ENCODE measurements at places on chromosomes 7 and 10. TPM values are rescaled to one million over a fixed set of nuclear protein-coding genes. Genes with fewer than 3 reads are reported as not detected.

The GPER1 gene
- not detected for total RNA-seq

DNA sequence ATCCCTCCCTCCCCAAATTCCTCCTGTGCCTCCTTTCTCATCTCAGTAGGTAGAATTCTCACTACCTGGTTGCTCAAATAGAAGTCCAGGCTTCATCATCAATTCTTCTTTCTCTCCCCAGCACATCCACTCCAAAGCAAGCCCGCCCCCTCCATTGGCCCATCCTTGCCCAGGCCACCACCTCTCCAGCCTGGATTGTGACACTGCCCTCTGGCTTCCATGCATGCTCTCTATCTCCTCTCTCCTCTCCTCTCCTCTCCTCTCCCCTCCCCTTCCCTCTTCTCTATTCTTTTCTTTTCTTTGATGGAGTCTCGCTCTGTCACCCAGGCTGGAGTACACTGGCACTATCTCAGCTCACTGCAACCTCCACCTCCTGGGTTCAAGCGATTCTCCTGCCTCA, 144.9 kb downstream of the UBE2H start:
- DNase-seq, result no peak
- H3K27me3 ChIP-seq, result no peaks in the 10 kb centered on the region
- H3K36me3 ChIP-seq, result no peaks in the 10 kb centered on the region
- H3K4me3 ChIP-seq, result no peak overlapping the region
- H3K4me1 ChIP-seq, result no peaks in the 10 kb centered on the region

- no peak overlapping the region for H3K27ac ChIP-seq
- no peak overlapping the region for H3K4me3 ChIP-seq
- no peaks in the 10 kb centered on the region for H3K4me1 ChIP-seq
These were observed 336.9 kb upstream of the CDC14C start for GRCh38 chr7:48587475-48587874.

The PRPS1L1 gene
- not detected for total RNA-seq

GRCh38 chr7:131359136-131359776, 31.6 kb downstream of the MKLN1 start:
- no peaks in the 10 kb centered on the region for H3K36me3 ChIP-seq
- H3K27ac ChIP-seq, result no peak overlapping the region
- no peak for DNase-seq
- no peaks in the 10 kb centered on the region for H3K27me3 ChIP-seq

The AS3MT gene
- total RNA-seq, result 2.3 TPM

The GBX1 gene
- not detected for total RNA-seq

DNA sequence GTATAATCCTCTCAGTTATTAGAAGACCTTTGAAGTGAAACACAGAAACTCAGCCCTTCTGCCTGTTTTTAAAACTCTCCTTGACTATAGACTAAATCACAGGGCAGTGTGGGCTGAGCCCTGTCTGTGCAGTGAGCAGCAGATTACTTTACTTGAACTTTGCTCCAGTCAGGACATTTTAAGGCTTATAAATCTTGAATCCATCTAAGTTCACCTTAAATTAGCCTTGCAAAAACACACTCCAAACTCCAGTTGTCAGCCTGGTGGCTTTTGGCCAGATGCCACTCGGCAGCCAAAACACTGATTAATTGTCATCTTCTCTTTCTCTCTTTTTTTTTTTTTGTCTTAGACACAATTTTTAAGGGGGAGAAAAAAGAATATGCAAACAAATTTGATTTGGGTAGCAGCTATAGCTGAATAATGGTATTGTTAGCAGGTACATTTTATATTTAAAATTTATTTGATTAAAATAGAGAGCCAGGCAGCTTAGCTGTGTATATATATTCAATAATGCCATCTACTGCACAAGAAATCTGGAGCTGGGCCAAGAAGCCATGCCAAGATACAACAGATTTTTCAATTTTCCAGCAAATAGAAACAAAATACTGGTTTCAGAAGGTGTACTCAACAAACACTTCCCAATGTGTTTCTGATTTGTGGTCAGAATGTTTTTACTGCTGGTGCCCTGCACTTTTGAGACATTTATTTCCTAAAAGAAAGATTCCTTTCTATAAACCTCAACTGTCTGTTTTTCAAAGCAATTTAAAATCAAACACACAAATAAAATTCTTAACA, 247.7 kb downstream of the TFEC start:
- H3K27ac ChIP-seq, result no peak overlapping the region
- no peak overlapping the region for H3K4me3 ChIP-seq
- no peaks in the 10 kb centered on the region for H3K4me1 ChIP-seq
- DNase-seq, result no peak
- no peaks in the 10 kb centered on the region for H3K27me3 ChIP-seq

The CCL24 gene
- not detected for total RNA-seq

DNA sequence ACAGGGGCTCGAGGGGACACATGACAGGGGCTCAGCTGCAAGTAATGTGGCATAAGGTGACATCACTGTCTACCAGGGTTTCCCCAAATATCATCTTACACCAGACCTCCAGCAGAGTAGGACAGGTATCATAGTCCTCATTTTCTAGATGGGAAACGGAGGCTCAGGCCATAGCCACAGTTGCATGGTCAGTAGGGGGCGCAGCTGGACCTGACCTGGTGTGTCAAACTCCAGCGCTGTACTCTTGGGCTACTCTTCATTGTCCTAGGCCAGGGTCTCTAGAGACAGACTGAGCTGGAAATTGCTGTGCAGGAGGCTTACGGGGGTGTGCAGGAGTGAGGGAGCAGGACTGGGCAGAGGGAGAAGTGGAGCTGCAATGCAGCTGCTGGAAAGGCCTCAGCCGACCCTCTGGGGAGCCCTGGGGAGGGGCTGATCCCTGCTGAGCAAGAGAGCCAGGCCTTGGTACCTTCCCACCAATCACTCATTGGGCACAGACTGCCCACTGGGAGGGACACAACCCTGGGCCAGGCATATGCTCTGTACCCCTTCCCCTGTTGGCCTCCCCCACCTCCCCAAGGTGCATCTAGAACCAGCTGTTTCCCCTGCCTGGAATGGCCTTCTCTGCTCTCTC, 89.9 kb downstream of the CDH23 start:
- no peak overlapping the region for H3K4me3 ChIP-seq
- H3K4me1 ChIP-seq, result no peaks in the 10 kb centered on the region
- H3K36me3 ChIP-seq, result no peaks in the 10 kb centered on the region
- no peak overlapping the region for H3K27ac ChIP-seq
- peak; percentile 7 for DNase-seq

The TMEM196 gene
- total RNA-seq, result not detected

DNA sequence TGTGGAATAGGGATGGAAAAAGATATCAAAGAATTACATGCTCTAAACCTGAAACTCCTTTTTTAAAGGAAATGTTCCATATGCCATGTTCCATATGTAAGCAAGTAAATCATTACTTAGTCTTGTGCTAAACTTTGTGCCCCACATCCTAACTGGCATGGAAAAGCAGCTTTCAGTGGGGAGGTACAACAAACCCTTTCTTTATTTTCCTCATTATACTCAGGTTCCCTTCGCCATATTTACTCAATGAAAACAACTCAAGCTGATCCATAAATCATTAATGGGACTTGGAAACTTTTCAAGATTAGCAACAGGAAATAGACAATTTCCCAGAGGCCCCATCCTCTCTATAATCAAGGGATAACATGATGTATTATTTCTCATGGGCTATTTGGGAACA, 56.0 kb downstream of the GSAP start:
- DNase-seq, result no peak
- H3K4me3 ChIP-seq, result no peak overlapping the region
- H3K4me1 ChIP-seq, result peaks cover 9% of the 10 kb centered on the region
- no peak overlapping the region for H3K27ac ChIP-seq
- H3K27me3 ChIP-seq, result no peaks in the 10 kb centered on the region
- no peaks in the 10 kb centered on the region for H3K36me3 ChIP-seq

DNA sequence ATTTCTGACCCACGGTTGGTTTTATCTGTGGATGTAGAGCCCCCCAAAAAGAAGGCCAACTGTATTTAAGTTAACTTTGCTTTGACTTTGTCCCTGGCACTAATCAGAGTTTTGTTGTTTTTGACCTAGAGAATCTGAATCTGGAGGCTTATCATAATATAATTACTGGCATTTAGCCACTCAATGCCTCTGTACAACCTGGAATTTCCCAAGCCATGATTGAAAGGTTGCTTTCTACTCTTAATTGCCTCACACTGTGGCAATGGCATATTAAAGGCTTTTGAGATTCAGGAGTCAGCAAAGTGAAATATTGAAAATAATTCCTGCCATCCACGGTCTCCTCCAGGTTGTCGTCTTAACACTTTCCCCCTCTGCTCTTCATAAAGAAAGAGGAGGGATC, 205.2 kb upstream of the GHITM start:
- H3K36me3 ChIP-seq, result no peaks in the 10 kb centered on the region
- no peaks in the 10 kb centered on the region for H3K27me3 ChIP-seq
- no peaks in the 10 kb centered on the region for H3K4me1 ChIP-seq
- DNase-seq, result no peak
- H3K27ac ChIP-seq, result no peak overlapping the region
- H3K4me3 ChIP-seq, result no peak overlapping the region

The KIF20B gene
- total RNA-seq, result 20.7 TPM

GRCh38 chr10:95266674-95267095, 24.1 kb downstream of the PDLIM1 start:
- no peaks in the 10 kb centered on the region for H3K36me3 ChIP-seq
- H3K4me3 ChIP-seq, result no peak overlapping the region
- H3K4me1 ChIP-seq, result no peaks in the 10 kb centered on the region
- no peaks in the 10 kb centered on the region for H3K27me3 ChIP-seq

The MCM10 gene
- total RNA-seq, result 0.17 TPM

GRCh38 chr10:77406764-77407430, 230.7 kb downstream of the KCNMA1 start:
- DNase-seq, result no peak
- H3K27ac ChIP-seq, result no peak overlapping the region
- no peaks in the 10 kb centered on the region for H3K27me3 ChIP-seq
- no peak overlapping the region for H3K4me3 ChIP-seq

DNA sequence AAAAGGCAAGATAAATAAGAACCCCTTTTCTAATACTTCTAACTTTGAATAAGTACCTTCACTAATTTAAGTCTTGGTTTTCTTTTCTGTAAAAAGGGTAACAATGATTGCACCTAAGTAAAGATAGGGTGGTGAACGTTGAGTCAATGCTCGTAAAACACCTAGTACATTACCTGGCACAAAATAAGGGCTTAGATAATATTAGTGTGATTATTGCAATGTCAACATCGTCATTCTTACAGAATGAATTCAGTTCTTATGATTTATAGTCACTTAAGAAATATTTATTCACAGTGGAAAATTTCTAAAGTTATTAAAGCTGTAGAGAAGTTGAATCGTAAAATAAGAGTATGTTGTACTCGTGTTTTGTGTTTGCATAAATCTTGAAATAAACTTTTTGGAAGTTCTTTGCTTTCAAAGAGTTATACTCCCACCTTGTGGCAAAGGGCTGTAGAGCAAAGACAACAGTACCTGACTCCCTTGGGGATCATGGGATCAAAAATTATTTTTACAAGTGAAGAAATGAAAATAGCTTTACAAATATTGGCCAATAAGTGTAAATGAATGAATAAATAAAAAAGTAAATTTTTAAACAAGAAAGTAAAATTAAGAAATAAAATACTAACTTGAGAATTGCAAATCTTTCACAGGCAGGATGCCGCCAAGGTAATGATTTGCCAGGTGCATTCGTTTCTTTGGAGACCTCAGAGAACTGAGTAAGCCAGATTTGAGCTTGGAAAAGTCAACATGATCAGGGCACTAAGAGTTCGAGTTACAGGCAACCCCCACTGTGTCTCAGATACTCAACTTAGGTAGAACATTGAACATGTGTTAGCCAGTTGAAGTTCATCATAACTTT, 285.8 kb upstream of the CACNA2D1 start:
- no peaks in the 10 kb centered on the region for H3K36me3 ChIP-seq
- H3K27ac ChIP-seq, result no peak overlapping the region
- no peak overlapping the region for H3K4me3 ChIP-seq

DNA sequence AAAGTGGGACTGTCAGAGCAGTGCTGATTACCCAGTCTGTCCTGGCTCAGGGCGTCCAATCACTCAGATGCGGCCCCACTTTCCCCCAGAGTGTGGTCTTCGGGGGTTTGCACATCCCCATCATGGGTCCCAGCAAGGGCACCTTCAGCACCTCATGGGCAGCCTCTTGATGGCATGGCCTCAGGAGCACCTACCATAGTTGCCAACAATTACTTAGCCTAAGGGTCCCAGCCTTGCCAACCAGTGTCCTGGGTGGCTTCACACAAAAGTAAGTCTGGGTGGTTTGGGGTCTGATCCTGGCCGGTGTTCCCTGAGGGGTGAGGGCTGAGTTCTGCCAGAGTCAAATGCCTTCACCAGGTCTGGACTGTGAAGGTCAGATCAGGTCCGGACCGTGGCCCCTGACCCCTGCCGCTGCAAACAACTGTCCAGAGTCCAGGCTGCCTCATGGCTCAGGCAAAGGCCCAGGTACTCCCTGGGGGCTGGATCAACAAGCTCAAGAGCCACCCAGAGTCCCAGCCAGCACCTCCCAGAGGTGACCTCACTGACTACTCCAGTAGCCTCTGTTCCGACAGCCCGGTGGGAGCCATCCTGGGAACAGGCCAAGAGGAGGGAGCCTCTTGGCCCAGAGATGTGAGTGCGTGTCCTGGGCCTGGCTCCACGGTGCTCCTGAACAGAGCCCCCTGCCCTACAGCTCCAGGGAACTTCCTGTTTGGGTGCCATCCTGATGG, 6.2 kb upstream of the MARVELD1 start:
- H3K27me3 ChIP-seq, result no peaks in the 10 kb centered on the region
- no peaks in the 10 kb centered on the region for H3K4me1 ChIP-seq
- DNase-seq, result no peak
- H3K36me3 ChIP-seq, result no peaks in the 10 kb centered on the region

- H3K36me3 ChIP-seq, result no peaks in the 10 kb centered on the region
- no peak overlapping the region for H3K27ac ChIP-seq
- peaks cover 18% of the 10 kb centered on the region for H3K4me1 ChIP-seq
- DNase-seq, result no peak
These were observed 206.4 kb upstream of the NFE2L3 start for GRCh38 chr7:25945608-25946007.

DNA sequence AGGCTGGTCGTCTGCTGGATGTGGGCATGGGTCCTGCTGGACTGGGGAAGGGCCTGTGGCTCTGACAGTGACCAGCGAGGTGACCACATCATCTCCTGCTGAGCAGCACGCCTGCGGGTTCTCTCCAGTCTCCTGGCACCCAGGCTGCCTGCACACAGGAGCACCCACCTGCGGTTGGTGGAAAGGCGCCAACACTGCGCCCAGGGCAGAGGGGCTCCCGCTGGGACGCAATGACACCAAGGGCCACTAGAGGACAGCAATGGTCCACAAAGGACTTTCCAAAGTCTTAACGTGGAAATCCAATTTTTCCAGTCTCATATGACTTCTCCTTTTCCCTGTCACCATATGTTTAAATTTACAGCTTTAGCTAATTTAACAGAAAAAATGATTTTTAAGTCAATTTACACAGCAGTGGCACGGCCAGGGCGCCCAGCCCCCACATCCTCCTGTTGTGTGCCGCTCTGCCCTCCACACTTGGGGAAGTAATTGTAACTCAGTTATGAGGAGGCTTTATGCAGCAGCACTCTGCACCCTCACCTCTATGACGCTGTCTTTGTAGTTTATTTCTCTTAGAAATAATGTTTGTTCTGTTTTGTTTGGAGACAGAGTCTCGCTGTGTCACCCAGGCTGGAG, 38.1 kb downstream of the CFAP46 start:
- no peak overlapping the region for H3K27ac ChIP-seq
- no peaks in the 10 kb centered on the region for H3K27me3 ChIP-seq
- H3K4me1 ChIP-seq, result peaks cover 4% of the 10 kb centered on the region
- H3K36me3 ChIP-seq, result no peaks in the 10 kb centered on the region
- DNase-seq, result peak; percentile 8
- no peak overlapping the region for H3K4me3 ChIP-seq

The AKR1B15 gene
- total RNA-seq, result not detected

The LRWD1 gene
- total RNA-seq, result 26.0 TPM

The GRID2IP gene
- total RNA-seq, result 0.47 TPM

Measured in CD4-positive, alpha-beta memory T cell (primary cell).